NCI-H1417 (cell line): ENCODE measurements at places on chromosomes 4 and X.
A peak's percentile ranks its signal among the peaks of the same experiment; 100 is the strongest.

- no peak for DNase-seq
Measured at GRCh38 chrX:42707742-42708141, 70.2 kb downstream of the PPP1R2C start.

- no peak for DNase-seq
Measured at GRCh38 chr4:102352781-102353180, 7.5 kb upstream of the SLC39A8 start.

GRCh38 chr4:84726356-84726755, 143.4 kb downstream of the CDS1 start:
- no peak for DNase-seq

DNA sequence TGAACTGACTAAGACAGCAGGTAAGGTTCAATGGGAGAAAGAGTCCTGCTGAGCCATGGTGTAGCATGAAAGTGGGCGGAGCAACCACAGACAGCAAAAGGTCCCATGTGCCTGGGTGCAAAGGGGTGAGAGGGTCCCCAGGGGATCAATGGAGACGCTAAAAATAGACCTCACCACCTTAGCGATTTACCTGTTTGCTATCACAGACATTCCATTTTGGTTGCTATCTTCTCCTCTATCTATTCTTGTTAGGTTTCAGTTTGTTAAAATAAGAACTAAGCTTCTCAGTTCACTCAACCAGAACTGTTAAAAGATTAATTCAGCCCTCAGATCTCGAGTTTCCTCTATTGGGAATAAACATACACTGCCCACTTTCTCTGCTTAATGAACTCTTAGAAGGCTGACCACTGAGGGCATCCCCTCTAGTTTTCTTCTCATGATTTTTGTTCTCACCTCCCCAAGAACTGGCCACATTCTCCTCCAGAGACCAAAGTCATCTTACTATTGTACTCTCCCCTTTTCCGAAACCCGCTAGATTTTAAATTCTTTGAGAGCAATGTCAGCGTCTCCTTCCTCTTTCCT, 136.7 kb downstream of the PARM1 start:
- DNase-seq = no peak

- no peak for DNase-seq
Measured at GRCh38 chr4:77665381-77666069, 59.9 kb downstream of the CXCL13 start.

DNA sequence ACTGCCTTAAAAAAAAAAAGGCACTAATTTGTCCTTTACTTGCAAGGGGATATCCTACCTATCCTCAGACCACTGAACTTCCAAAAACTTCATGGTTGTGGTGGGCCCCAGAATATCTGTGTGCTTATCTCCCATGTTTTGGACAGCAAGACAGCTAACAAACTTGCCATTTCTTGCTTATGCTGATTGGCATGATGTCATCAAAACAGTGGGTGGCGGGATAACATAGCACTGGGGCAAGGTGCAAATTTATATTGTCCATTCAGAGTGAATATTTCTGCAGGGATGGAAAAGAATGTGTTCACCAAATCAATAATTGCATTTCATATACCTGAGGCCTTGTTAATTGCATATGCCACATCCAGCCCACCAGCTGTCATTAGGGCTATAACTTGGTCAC, 23.5 kb downstream of the HAUS3 start:
- DNase-seq = no peak

GRCh38 chr4:77074381-77074831, 1.4 kb downstream of the CCNI start:
- peak; percentile 66 for DNase-seq

DNA sequence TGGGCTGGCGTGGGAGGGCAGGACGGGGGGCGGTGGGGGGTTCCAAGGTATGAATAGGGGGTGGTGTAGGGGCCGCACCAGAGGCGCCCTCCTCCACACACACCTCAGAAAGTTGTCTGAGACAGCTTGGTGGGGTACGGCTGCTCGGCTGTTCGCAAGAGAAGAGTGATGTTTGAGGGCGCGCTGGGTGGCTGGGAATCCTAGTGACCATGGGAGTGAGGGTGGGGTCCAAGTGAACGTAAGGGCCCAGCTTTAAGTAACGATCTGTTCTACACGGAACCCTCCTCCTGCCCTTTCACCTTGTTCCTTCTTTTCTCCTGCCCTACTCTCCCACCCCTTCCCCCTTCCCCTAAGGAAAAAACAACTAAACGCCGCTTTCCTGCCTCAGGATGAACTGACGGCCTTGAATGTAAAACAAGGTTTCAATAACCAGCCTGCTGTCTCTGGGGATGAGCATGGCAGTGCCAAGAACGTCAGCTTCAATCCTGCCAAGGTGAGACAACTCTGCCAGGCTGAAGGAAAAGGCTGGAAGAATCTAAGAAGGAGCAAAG, 664 bp downstream of the MED12 start:
- no peak for DNase-seq

DNA sequence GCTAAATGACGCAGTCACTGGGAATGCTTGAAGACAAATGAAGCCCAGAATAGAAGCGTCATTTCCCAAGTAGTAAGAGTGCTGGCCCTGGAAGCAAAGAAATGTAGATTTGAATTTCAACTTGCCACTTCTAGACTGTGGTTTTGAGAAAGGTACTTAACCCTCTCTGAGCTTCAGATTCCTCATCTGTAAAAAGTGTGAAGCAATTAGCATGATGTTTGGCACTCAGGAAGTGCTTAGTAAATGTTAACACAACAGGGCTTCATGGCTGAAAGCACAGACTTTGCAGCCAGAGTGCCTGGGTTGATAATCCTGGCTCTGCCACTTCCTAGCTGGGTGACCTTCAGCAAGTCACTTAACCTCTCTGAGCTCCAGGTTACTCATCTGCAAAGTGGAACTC, 147.4 kb upstream of the RPS6KA3 start:
- no peak for DNase-seq

DNA sequence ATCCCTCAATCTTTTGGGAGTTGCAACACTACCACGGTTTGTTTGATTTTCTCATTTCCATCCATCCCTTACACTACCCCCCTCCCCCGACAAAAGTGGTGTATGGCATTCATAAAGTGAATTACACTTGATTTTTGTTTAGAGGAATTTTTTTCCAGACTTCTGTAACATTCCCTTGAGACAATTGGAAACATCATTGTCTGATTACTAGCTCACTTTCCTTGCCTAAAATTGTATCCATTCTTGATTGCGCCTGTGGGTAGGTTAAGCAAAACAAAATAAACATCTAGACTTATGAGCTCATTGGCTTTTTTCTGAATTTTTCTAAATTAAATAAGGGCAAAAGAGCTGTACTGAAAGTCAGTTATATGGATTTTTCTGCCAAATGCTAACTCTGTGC, 3.5 kb downstream of the GPC3 start:
- DNase-seq = no peak
